ENCODE measurements at places on chromosomes 1 and 21. TPM values are rescaled to one million over a fixed set of nuclear protein-coding genes. Genes with fewer than 3 reads are reported as not detected.

The HAX1 gene
- total RNA-seq = 152 TPM

The RNU1-4 gene
- under 0.01 TPM for total RNA-seq

The SYT11 gene
- 30.3 TPM for total RNA-seq

The C2CD2 gene
- total RNA-seq = 18.0 TPM

The OR2L5 gene
- total RNA-seq = not detected

The S100A3 gene
- total RNA-seq = 1.8 TPM

The A3GALT2 gene
- total RNA-seq = not detected

The FLG2 gene
- total RNA-seq = not detected

The OR2T2 gene
- total RNA-seq = not detected

The RGS5 gene
- total RNA-seq = 3.1 TPM

The F5 gene
- total RNA-seq = 0.26 TPM

The COL6A2 gene
- 782 TPM for total RNA-seq

The B3GALT2 gene
- total RNA-seq = 1.3 TPM

The KCNN3 gene
- not detected for total RNA-seq

The ZNF593OS gene
- total RNA-seq = not detected

The WNT2B gene
- 1.5 TPM for total RNA-seq

The TNFSF4 gene
- 1.3 TPM for total RNA-seq

Data from fibroblast of lung (primary cell).